ENCODE measurements at places on chromosomes 5 and 9.

GRCh38 chr9:120944434-120944843, 17.8 kb upstream of the TRAF1 start:
- no peak for DNase-seq

- no peak for DNase-seq
These were observed 671.9 kb upstream of the KLF4 start for GRCh38 chr9:108161503-108161902.

- DNase-seq = no peak
These were observed 1052.8 kb upstream of the DMAC1 start for GRCh38 chr9:8852301-8852864.

GRCh38 chr5:171317230-171317629, 8.2 kb downstream of the TLX3 start:
- no peak for DNase-seq

DNA sequence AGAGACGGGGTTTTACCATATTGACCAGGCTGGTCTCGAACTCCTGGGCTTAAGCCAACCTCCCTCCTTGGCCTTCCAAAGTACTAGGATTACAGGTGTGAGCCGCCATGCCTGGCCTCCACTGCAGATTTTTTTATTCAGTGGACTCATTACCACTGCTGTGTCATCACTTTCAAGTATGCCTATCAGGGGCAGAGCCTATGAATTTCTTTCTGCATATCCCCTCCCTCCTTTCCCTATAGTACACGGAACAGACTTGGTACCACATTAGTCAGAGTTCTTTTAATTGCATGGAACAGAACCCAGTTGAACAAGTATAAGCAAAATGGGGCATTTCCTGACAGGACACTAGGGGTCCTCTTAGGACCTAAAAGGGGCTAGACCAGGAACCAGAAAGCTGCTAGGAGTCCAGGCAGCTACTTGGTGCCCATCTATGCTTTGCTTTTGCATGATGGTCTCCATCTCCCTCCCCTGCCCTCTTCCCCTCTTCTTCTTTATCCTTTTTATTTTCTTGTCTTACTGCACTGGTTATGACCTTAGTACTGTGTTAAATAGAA, 5.8 kb downstream of the BSPRY start:
- DNase-seq = peak; percentile 21

GRCh38 chr5:38134810-38135209, 123.5 kb upstream of the EGFLAM start:
- DNase-seq = no peak

GRCh38 chr9:79581794-79582193, 10.0 kb downstream of the TLE4 start:
- no peak for DNase-seq

- DNase-seq = no peak
These were observed 113.5 kb upstream of the RASA1 start for GRCh38 chr5:87154191-87154590.

- no peak for DNase-seq
These were observed 47.8 kb upstream of the NR5A1 start for GRCh38 chr9:124555043-124555442.

DNA sequence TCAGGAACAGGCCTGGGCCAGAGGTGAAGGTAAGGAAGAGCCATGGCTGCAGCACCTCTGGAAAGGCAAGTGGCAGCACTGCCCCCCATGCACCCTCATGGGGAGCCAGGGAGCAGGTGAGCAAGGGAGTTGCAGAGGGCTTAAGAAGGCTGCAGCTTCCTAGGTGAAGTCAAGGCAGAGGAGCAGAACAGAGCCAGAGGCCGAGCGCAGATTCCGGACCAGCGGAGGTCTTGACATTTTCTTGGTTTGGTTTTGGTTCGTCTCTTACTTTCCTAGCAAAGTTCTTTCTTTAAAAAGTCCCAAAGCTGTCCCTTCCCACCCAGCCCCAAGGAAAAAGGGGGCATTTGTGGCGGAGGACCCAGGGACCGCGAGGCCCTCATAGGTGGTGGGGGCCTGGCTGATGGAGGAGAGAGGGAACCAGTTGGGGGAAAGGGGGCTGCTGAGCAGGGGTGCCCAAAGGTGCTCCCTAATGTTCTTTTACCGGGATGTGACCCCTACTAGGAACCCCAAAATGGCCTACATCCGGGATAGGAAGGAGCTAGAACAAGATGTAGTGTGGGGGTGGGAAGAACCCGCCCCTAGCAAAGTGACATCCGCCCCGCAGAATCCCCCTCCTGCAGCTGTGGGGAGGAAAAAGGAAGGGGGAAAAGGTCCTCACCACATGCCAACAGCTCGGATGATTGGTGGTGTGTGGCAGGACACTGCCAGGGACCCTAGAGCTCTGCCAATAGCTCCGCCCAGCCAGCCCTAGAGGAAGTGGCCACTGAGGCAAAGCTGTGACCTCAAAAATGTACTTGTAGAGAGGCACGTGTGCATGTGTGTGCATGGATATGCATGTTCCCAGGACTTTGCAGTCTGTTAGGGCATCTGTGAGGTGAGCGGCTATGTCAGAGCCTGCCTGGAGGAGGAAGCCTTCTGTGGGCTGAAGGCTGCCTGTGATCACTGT, 914 bp upstream of the CD72 start:
- no peak for DNase-seq

DNA sequence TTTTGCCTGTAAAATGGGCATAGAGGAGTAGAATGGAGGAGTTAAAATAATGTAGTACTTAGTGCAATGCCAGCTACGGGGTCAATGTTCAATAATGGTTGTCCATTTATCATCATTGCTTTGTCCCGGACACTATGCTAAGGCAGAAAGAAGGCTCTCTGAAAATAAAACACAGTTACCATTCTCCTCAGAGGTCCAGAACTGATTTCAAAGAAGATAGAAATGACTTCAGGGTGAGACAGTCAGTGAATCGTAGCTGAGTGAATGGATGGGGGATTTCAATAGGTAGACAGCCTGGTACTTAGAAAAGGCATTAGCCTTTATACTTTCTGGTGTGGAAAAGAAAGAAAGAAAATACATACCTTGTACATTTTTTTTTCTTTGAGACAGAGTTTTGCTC, 1.2 kb upstream of the AK3 start:
- no peak for DNase-seq

DNA sequence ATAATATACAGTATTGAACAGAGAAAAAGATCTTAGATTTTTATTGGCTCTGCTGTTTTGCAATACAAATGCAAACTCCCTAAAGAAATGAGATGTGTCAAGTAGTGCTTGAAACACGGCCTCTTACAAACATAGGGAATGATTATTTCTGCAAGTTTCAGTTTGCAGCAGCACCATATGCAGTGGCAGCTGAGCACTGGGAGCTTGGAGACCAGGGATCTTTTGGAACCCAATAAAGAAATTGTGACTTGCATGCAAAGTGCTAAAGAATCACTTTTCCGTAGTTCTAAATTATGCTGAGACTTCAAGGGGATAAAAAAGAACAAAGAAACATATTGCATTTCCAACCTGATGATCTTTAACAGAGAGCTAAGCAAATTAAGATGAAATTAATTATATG, 674.6 kb upstream of the ZNF608 start:
- DNase-seq = no peak

DNA sequence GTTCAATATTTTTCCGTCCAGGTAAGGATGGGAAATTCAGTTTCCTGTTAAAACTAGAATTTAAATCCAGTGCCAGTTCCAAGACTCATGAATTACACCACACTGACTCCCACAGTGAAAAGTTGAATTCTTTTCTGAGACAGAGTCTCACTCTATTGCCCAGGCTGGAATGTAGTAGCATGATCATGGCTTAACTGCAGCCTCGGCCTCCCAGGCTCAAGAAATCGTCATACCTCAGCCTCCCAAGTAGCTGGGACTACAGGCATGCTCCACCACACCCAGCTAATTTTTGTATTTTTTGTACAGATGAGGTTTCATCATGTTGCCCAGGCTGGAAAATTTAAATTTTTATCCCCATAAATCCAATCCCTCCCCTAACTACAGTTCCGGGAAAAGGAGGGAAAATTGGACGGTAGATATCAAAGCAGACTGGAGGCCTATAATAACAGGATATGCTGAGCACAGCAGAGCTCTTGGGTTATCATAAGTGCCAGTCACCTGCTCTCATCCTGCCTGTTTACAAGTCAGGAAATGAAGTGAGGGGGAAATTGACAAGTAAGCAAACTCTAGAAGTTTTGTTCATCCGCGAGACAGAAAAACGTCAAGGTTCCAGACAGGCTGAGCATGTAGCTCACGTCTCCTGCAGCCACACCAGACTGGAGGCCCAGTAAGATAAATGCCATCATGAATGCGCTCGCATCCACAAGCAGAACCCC, 105.7 kb downstream of the UGCG start:
- no peak for DNase-seq

DNA sequence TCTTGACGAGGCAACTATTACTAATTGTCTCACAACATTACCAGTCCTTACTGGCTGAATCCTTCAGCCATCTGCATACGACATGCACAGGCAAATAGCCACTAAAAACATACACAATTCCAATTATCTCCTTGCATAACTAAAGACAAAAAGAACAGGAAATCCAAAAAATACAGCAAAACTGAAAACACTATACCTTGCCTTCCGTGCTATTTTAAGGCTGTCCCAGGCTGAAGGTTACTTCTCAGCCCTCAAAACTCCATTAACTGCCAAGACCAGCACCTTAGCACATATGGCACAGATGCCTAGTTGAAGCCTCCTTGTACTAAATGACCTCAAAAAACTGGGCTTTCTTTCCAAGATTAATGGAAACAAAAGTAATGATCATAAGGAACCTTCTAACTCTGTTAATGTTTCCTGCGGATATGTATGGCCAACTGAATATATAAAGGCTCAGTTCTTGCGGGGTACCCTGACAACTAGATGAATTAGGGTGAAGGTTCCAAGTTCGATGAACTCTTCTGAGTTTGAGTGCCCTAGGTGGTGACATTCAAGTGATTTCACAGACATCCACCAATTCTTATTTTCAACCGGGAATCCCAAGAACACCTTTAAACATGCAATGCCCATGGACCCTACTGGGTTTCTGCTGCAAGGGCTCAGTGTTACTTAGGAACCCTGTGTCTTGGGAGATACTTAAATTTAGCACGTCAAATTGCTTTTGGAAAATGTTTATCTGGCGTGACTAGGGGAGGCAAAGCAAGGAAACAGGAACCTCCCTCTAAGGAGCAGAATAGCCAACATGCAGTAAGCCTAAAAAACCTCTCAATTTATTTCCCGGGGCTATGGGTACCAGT, 455.3 kb downstream of the RAB3C start:
- DNase-seq = no peak

DNA sequence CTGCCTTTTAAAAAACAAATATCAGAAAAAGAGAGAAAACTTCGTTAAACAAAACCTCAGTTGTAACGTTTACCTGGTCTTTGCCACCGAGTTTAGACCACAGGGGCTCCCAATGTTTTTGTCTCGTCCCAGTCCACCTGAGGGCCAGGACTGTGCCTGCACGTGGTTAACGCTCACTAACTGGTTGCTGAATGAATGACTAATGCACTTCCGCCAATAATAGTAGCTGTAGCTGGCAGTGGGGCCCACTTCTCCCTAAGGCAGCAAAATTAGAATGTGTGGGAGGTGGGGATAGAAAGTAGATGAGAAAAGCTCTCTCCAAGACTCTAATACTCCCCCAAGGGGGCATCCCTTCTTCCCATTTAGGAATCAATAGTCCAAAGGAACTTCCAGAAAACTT, 29.1 kb upstream of the MED27 start:
- DNase-seq = no peak

DNA sequence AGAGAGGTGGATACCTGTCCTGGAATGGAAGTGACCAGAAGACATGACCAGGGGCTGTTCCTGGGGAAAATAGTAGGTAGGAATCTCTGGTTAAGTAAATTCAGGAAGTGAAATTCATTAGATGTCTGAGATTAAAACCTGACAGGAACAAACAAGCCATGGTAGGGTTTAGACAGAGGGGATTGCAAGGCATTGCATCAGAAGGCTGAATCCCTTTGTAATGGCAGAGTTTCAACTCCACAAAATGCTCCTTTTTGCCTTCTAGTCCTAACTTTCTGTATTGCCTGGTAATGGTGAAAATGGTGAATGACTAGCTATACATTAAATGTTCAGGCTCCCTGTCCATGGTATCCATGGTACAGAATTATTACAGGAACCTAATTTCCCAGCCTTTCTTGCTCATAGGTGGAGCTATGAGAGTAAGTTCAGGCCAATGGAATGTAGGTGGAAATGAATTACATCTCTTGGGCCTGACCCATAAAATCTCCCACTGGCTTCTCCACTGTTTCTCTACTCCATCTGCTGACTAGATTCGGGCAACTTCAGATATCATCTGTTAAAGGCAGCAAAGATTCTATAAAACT, 113.4 kb upstream of the CNTLN start:
- DNase-seq = no peak

- DNase-seq = no peak
These were observed 96.3 kb downstream of the TTLL11 start for GRCh38 chr9:121996783-121997182.

DNA sequence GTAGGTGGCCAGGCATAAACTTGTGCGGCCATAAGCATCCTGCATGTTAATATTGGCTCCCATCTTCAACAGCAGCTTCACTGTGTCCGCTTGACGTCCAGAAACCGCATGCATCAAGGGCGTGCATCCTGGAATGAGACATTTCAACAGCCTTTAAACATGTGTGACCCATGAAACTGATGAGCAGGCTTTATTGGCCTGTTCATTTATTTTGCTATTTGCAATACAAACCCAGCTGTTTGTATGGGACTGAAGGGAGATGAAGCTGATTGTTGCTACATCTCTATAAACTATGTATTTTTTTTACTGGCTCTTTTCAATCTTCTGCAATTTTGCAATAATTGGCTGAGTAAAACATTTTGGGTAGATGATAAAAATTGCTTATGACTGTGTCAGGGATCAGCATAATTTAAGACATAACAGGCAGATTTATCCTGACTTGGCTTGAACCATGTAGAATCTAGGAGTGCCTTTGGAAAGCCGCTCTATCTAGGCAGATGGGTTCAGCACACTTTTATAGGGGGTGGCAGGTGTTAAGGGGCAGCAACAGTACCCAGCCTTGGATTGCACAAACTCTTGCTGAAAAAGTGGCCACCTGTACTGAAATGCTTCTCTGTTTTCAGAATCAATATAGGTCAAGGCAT, 56.9 kb downstream of the ANKRD55 start:
- no peak for DNase-seq

DNA sequence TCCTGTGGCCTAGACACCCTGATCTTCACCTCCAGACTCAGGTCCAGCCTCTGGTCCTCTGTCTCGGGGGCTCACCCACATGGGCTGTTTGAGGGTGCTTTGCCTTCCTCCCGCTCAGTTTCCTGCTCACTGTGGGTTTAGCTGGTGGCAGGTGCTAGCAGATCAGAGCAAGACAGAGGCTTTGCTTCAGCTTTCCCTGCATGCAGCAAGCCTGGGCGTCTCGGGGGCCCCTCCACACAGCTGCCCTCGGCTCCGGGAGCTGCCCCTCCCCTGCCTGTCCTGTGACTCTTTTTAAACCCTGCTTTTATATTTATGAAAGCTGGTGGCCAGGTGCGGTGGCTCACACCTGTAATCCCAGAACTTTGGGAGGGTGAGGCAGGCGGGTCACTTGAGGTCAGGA, 14.6 kb downstream of the MRPL36 start:
- DNase-seq = no peak

- DNase-seq = no peak
These were observed 91.4 kb upstream of the IRX4 start for GRCh38 chr5:1974081-1974480.

- no peak for DNase-seq
These were observed 64.7 kb upstream of the LPAR1 start for GRCh38 chr9:111102793-111103464.
